LNCaP clone FGC (cell line): ENCODE measurements at places on chromosomes 7 and 10.

DNA sequence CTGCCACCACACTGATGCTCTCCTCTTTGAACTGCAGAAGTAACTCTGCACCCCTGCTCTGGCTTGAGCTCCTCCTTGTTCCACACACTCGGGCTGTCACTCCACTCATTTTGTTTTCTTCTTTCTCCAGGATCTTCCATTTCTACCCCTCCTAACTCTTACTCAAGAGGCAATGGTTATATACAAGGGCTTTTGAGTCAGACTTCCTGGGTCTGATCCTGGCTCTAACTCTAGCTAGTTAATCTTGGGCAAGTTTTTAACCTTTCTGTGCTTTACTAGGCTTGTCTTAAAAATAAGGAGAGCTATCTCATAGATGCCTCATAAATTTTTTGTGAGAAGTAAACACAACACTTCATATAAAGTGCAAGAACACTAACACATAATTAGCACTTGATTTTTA lies 45.3 kb upstream of the GNAI1 start:
- no peak for DNase-seq

- no peak for DNase-seq
Measured at GRCh38 chr7:12570534-12571461, at the start of gene SCIN. SCIN (plus strand) TSS chr7:12570720; CDS start chr7:12570787, 67 bp downstream.

DNA sequence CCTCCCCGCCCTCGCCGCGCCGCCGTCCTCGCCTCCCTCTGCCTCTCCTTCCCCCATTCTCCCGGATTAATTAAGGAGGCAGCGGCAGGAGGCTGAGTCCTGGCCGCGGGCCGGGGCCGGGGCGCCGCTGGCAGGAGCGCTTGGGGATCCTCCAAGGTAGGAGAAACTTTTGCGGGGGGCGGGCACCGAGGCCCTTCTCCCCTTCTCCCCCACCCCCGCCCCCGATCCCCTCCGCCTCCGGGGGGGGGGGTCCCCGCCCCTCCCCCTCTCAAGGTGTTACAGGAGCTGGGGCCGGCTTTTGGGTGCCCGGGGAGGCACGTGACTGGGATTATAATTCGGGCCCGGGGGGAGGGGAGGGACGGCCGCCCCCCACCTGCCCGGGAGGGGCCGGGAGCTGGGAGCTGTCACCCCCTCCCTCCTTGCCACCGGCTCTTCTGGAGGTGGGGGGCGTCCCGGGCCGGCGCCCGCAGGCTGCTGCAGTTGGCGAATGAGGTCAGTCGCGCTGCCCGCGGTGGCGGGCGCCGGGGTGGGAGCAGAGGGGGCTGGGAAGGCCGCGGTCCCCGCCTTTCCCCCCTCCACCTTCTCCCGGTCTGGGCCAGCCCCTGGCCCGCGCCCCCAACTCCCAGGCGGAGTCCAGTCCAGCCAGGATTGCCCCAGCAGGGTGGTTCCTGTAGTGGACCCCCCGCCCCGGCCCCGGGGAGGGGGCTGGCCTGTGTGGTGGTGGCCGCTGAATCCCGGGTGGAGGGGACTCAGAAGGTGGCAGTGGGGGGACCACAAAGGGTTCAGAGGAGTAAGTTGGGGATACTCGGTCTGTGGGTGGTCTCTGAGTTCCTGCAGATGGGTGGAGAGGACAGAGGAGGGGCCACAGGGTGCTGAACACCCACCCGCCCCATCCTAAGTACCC lies 567 bp downstream of the GTF2IRD1 start:
- DNase-seq: no peak

GRCh38 chr10:124341768-124342135 lies 77.0 kb downstream of the OAT start:
- DNase-seq: no peak

DNA sequence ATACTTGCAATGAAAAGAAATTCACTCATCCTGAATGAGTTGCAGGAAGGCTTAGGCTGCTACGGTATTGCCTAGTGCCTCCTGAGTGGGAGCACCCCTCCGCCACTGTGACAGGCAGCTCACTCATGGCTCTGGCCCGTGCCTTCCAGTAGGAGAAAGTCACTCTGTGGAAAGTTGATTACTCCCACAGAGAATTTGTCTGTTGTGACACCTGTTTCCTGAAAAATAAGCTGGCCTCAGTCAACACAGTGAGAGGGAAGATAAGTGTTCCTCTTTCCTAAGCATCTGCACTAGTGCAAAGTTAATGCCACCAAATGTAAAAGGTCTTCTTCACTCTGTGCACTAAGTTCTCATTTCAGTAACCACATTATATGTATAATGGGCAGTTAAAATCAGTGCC lies 158.8 kb upstream of the INHBA start:
- no peak for DNase-seq

GRCh38 chr7:32660936-32661335 lies 165.6 kb downstream of the AVL9 start:
- DNase-seq: no peak

- DNase-seq: no peak
Measured at GRCh38 chr7:92798517-92799249, 37.7 kb downstream of the CDK6 start.
